ENCODE measurements at places on chromosomes 7 and 10.

DNA sequence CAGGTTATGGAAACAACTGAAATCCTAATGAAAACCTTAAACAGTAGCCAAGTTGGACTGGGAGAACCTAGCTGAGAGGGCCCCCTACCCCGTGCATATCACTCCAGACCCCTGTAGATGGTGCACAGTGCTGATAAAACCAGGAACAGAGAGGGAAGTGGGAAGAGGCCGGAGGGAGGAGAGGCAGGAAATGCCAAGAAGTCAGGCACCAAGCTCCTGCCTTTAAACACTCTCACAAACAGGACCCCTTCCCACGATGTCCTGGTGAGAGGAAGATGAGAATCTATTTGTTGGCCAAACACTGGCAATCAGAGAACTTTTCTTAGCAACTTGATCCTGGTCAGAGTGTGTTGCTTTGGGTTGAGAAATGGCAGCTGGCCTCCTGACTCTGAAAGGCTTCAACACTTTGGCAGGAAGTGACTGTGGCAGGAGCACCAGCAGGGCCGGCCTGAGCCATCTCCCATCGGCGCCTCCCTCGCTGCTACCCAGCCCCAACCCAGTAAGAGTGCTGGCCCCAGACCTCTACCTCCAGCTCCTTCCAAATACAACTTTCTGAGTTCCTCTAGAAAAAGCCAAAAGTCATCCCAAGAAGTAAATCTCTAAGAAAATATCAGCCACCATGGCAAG lies 39.5 kb downstream of the GSDME start:
- no peak for DNase-seq

DNA sequence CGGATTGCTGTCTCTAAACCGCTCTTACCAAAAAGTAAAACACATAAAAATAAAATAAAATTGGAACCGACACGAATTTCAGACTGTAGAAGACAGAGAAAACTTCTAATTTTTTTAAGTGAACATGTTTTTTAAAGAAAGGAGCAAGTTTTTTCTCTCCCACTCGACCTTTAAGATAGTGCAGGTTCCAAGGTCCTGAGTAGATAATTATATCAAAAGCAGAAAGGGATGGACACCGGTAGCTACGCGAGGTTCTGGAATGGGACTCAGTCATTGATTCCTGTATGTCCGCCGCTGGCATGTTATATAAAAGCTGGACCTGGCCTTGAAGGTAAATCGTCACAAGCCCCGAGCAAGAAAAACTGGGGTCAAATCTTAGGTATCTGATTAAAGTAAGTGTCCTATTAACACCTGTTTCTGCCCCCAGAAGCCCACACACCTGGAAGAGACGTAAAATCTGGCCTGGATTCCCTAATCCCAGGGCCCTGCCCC lies 462 bp upstream of the CISD1 start:
- no peak for DNase-seq

DNA sequence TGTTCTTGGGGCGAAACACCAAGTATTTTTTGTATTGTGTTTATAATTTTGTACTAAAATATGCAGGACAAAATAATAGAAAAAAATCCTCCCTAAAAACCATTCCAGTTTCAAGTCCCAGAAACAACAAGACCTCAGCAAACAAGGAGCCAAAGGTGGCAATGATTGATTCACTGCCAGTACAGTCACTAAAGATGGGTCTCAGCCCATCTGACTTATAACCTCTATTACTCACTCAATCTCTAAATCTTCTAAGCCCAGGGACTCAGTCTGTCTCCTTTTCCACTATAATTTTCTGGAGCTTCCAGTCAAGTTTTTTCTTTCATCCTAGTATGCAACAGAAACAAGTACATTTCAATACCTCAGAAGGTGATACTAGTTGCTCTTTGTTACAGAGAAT lies 33.3 kb downstream of the SNX13 start:
- no peak for DNase-seq

DNA sequence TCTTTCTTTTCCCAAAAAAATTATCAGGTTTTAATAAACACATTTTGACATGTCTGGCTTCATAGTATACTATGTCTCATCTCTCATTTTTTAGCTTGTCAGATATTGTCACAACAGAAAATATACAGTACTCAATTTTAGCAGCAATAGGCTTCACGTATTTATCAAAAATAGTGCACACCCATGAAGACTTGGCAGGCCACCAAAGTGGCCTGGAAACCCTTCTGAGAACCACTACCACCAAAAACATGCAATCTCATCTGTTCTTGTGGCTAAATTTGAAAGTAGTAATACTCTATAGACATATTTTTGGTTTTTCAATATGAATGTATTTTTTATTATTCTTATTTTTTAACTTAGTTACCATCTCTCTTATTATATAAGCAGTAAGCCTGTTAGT lies 1094.5 kb upstream of the LRRN3 start:
- DNase-seq = no peak

DNA sequence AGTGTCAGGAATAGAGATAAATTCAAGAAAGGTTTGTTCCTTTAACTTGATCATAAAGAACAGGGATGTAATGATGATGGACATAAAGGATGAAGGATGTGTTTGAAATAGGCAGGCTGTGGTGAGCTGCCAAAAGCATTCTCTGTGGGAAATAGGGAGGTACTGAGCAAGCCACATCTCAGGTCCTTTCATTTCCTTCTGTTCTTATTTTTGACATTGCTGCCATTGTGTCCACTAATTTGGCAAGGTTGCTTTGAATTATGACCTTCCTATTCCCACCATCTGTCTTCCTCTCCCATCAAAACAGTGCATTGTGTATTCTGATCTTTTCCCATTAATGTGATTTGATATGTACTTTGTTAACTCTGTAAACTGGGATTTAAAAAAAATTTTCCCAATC lies 9.4 kb downstream of the SCRN1 start:
- DNase-seq = no peak

DNA sequence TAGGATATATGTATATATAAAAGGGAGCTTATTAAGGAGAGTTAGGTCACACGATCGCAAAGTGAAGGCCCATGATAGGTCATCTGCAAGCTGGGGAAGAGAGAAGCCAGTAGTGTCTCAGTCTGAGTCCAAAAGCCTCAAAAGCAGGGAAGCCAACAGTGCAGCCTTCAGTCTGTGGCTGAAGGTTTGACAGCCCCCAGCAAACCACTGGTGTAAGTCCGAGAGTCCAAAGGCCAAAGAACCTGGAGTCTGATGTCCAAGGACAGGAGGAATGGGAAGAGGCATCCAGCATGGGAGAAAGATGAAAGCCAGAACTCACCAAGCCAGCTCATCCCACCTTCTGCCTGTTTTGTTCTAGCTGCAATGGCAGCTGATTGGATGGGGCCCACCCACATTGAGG lies 88.9 kb upstream of the TBX20 start:
- DNase-seq = no peak

DNA sequence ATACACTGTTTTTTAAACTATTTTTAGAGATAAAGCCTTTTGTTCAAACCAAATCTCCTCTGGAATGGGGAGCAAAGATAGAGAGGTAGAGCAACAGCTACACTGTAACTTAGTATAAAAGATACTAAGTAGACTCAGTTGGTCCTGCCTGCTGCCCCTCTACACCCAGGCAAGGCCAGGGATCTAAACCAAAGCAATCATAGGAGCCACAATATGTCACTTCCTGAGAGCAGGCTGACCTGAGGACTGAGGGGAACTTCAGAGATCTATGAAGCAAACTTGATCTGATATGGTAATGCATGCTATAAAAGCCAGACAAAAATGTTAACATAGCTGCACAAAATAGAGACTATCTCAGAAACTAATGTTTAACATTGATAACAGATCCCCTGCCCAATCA lies 7.0 kb upstream of the TRDMT1 start:
- no peak for DNase-seq

GRCh38 chr10:98795467-98795866 lies 348.7 kb upstream of the HPS1 start:
- no peak for DNase-seq

DNA sequence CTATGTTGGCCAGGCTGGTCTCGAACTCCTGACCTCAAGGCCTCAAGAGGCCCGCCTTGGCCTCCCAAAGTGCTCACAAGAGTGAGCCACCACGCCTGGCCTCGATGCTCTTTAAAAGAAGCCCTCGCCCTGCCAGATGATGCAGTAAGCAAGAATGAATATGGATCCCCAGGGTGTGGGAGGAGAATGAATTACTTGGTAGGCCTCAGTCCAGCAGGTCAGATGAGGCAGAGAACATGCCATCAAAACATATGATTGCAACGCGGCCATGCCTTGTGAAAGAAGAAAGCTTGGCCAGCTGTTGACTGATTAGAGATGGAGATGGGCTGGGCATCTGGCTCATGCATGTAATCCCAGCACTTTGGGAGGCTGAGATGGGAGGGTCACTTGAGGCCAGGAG lies 68.7 kb downstream of the CAMK1D start:
- no peak for DNase-seq

DNA sequence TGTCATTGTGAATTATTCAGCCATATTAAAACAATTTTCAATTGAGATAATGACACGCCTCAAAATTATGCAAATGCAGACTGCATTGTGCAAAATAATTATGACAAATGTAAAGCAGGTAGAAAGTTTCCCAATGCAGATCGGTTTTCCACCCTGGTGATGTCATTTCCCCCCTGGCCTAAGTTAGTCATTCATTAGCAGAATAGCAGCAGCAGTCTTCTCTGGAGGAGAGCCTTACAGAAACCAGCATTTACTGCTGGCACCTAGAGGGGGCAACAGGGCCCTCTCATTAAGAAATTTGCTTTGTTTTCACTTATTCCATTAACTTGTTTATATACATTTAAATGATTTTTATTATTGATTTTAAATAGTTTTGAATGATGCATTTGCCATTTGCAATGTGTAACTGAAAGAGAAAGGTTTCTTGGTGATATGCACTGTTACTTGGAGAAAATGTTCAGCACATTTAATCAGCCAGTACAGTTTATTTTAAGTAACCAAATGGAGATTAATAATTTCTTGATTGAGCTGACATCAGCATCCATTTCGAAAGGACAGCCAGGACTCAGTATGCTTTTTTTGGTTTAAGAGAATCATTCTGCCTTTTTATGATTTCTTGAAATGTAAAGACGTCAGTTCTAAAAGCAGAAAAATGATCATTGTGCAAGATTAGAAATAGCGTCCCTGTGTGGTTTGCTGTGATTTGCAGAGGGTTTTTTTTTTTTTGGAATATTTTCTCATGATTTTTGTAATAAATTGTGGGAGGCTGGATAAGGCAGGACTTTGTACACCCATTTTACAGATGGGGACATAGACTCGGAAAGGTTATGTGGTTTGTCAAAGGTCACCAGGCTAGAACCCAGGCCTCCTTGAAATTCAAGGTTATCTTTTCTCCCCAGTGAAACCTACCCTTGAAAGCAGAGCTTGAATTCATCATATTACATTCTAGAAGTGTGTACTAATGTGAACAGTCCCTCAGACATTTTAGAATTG lies 3.5 kb downstream of the ARID5B start:
- no peak for DNase-seq

GRCh38 chr10:59099481-59099880 lies 77.0 kb upstream of the PHYHIPL start:
- no peak for DNase-seq

GRCh38 chr10:111086574-111086973 lies 9.7 kb downstream of the ADRA2A start:
- no peak for DNase-seq

DNA sequence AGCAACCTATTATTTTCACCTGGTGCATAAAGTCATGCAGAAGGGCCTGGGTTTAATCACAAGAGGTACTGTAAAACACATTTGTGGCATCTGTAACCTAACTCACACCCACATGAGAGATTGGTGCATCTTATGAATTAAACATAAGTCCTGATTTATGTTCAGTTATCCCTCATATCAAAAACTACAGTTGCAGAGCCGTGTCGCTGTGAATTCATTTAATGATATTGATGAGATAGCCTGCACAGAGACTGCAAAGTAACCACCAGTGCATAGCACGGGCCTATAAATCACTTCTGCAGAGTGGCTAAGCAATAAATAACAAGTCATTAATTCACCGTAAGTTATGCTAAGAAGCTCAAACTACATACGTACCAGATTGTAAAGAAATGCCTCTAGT lies 178.2 kb downstream of the RELN start:
- DNase-seq = no peak

- DNase-seq = no peak
These were observed 181.4 kb downstream of the SUGCT start for GRCh38 chr7:40316176-40316575.

DNA sequence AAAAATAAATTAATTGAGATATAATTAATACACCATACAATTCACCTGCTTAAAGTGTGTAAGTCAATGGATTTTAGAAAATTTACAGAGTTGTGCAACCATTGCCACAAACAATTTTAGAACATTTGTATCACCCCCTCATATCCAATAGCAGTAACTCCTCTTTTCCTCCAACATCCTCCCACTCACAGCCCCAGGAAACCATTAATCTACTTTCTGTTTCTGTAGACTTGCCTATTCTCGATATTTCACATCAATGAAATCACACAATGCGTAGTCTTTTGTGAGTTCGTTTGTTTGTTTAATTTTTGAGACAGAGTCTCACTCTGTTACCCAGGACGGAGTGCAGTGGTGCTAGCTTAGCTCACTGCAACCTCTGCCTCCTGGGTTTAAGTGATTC lies 13.7 kb upstream of the HERC4 start:
- no peak for DNase-seq

GRCh38 chr10:29317423-29318021 lies 28.7 kb downstream of the LYZL1 start:
- no peak for DNase-seq

GRCh38 chr7:108090791-108091460 lies 39.2 kb downstream of the LAMB4 start:
- no peak for DNase-seq

DNA sequence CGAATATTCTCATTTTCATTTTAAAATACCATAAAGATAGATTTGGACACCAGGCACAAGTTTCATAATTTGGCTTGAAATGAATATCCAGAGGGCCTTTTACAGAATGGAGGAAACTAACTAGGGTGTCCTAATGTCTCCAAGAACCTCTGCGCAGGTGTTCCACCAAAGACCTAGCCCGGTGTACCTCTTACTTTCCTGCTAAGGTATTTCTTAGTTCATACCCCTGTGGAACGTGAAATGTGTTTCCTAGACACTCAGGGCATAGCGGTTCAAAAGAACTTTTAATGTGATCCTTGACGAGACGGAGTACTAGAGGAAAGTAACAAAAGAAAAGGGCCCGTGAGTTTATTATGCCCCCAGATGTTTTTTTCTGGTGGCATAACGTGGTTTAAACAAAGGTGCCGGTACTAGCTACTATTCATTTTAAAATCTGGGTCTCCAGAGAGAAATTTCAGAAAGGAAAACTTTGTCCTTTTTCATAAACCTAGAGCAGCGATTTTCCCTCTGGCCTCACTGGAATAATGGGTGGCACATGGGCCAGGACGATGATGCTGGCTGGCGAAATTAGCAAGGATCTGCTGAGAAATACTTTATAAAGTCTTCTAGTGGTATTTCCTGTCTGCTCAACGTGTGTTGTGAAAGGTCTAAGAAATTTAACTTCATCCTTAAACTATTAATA lies 1.4 kb downstream of the APBB1IP start:
- no peak for DNase-seq

Data from esophagus squamous epithelium (tissue), 5 donors.